ENCODE measurements at places on chromosomes 13 and 19.

- no peak for DNase-seq
These were observed 35.8 kb upstream of the ZNF724 start for GRCh38 chr19:23285948-23286347.

DNA sequence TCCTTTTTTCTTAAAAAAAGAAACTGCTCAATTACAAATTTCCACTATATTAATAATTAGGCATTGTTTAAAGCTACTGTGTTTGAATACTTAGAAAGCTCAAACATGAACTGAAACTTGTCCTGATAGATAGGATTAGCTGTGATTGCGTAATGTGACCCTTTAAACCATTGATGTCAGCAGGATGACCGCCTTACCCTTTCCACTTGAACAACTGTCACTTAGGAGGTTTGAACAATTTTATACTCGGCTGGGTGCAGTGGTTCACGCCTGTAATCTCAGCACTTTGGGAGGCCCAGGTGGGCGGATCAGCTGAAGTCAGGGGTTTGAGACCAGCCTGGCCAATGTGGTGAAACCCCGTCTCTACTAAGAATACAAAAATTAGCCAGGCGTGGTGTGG is 2.9 kb downstream of the LAMP1 start:
- DNase-seq = no peak

DNA sequence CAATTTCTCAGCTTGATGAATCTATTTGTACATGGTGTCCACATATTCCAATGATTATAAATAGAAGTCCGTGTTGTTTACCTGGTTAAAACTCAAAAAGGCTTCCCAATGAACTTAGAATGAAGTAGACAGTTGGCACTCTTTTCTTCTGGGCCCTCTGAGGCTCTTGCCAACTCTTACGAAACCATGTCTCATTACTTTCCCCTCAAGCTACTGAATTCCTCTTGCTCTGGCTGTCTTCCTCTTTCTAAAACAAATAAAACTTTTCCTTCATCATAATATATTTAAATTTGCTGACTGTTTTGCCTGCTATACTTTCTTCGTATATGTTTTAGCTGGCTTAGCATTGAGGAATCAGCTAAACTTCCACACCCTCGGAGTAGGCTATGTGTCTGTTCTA is 139.7 kb downstream of the SLITRK6 start:
- DNase-seq = no peak

DNA sequence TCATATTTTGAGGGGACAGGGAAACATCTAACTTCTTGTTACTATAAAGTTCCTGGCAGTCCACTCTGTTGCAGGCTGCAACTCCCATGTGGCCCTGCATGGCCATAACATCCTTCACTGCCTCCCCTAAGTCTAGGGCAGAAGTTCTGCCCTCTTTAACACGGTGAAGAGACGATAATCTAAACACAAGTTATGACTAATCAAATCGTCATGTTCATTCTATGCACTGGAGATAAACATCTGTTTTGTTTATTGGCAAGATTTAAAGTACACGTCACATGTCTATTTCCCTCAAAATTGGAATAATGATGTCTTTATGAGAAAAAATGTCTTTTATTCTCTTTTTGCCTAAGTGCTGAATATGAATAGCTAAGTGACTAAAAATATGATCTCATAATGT is 1629.4 kb downstream of the PCDH9 start:
- no peak for DNase-seq

DNA sequence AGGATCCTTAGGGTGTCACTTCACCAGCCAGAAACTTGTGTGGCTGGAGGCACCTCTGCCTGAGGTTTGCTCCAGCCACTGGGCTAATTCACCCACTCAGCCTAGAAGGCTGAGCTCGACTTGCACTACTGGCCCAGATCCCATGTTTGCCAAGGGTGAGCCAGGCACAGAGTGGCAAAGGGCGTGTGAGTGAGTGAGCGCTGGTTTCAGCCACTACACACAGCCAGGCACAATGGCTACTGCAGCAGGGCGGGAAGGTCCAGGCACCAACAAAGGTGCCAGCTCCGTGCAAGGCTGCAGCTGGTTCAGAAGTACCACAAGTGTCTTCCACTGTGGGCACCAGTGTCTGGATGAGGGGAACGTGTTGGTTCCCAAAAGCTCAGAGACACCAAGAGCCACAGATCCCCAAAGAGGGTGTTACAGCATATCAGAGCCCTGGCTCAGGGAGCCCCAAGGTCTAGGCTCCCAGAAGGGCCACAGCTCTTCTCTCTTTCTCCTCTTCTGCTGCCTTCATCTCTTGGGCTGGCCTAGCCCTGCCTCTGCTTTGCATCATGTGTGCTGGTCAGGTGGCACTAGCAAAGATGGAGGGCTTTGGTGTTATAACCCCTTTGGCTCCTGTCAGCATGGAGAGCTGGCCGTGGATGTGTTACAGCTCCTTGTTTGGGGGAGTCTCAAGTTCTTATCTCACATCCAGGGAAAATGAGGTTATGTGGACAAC is 736.3 kb upstream of the KLHL1 start:
- DNase-seq = no peak
